ENCODE measurements at places on chromosomes 2 and 18.

- DNase-seq: no peak
Measured at GRCh38 chr2:234983011-234983726, 31.4 kb downstream of the SH3BP4 start.

GRCh38 chr18:47791461-47791985 lies 138.9 kb downstream of the SMAD2 start:
- no peak for DNase-seq

- DNase-seq: no peak
Measured at GRCh38 chr18:2933995-2934394, 78.9 kb downstream of the LPIN2 start.

DNA sequence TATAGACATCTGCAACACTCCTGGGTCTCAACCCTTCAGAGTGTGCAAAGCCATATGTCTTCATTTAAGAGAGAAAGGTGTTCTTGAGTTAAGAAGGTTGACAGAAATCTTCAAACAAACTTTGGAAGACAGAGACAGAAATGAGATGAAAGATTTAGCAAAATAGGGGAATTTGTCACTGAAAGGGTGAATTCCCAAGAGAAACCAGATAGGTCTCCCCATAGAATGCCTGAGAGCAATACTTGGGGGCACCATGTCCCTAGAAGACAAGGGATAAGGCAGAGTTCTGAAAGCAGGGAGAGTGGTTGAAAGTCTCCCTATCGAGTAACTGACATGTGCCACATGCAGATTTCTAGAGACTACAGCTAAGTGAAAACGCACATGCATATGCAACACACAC lies 50.0 kb downstream of the AP1S3 start:
- no peak for DNase-seq

- no peak for DNase-seq
Measured at GRCh38 chr2:226020956-226021355, 621.4 kb downstream of the NYAP2 start.

DNA sequence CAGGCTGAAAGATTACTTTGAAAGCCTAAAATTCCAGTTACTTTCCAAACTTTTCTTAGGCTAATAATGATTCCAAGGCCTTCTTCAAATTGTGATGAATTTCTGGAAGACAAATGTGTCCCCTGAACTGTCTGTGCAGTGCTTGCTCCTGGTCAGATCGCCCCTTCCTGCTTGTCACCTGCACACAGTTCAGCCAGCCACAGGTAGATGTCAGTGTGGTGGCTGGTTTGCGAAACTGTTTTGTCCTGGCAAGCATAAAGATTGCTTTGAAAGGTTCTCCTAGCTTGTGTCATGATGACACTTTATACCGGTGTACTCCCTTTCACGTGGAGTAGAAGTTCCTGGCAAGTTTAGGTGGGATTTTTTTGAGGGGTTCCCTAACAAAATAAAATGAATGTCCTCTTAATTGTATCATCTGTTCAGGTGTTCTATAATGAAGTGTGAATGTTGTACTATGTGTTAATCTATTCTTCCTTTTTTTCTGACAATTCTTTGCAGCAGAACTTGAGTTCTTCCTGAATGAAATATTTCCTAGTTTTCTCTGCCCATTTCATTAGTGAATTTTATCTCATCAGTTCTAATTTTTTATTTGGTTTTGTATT lies 298.8 kb downstream of the ZNF407 start:
- no peak for DNase-seq

DNA sequence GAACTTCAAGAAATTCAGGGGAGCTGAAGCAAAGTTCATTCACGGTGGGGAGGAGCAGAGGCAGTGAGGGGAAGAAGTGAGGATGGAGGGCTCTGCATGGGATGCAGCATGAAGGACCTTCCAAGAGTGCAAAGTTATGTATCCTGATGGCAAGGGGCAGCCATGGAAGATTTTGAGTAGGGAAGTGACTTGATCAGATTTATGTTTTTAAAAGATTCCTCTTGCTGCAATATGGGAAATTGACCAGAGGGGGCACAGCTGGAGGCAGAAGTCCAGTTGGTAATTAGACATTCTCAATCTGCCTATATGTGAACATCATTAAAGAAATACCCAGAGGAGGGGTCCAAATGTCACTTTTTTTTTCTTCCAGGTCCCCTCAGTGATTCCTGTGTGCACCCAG lies 21.5 kb upstream of the ANXA4 start:
- DNase-seq: no peak

DNA sequence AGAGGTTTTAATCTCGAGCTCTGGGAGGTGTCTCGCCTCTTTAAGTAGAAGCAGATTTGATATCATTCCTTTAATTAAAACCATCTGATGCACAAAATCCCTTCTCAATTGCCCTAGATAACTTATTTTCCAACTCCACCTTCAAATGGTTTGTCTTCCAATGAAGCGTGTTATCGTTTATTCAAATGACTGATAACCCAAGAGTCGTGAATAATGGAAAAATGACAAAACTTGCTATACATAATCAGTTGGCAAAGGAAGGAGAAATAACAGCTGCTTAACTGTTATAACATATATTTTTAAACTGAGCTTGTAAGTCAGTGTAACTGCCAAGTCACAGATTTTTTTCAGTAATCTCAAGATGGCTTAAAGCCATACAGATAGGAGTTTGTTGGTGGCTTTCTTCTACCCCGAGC lies 144.6 kb downstream of the QPCT start:
- DNase-seq: no peak

DNA sequence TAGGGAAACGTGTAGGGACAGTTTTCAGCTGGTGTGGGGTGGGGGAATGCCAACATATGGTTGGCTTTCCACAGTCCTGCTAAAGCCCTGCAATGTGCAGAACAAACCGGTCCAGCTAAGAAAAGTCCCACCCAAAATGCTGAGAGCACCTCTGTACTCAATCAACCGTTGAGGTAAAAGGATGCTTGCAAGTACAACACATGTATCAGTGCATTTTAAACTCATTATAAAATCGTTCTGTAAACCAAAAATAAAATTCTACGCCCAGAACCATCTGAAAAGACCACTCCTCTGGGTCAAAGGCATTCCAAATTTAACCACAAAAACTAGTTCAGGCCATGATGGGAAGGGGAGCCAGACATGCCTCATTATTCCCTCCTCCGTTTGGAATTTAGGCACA lies 2.0 kb upstream of the TYMS start:
- DNase-seq: no peak

- no peak for DNase-seq
Measured at GRCh38 chr2:131010566-131010965, 82.7 kb downstream of the FAM168B start.

DNA sequence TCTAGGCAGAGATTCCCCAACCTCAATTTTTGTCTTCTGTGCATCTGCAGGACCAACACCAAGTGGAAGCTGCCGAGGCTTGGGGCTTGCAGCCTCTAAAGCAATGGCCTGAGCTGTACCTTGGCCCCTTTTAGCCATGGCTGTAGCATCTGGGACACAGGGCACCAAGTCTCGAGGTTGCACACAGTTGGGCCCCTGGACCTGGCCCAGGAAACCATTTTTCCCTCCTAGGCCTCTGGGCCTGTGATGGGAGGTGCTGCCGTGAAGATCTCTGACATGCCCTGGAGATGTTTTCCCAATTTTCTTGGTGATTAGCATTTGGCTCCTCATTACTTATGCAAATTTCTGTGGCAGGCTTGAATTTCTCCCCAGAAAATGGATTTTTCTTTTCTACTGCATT lies 105.7 kb upstream of the LDAH start:
- no peak for DNase-seq

GRCh38 chr2:172427990-172428831 lies 825 bp downstream of the ITGA6 start:
- DNase-seq: no peak

DNA sequence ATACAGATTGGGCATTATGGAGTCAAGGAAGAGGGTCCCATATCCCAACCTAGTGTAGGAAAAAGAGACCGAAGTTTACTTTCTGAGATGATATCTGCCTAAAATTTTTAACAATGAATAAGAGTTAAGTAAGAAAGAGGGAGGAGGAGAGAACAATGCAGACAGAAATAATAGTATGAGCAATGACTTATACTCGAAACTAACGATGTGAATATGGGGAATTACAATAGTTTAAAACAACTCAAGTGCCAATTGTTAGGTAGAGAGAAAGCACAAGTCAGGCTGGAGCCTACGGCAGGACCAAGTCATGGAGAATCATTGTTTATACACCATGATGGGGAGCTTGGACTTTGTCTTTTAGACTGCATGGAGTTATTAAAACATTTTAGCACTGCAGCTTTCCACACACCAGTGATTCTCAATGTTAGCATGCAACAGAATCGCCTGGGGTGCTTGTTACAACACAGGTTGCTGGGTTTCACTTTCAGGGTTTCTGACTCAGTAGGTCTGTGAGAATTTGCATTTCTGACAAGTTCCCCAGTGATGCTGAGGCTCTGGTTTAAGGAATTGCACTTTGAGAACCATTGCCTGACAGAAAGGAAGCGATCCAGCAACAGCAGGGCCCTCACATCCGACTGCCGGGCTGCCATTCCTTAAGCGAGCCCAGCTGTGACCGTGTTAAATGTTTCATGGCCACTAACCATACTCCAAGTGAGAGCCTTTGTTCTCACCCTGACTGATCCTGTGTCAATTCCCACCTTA lies 511.2 kb downstream of the DCDC2C start:
- DNase-seq: no peak

- no peak for DNase-seq
Measured at GRCh38 chr2:43519643-43520221, 76.1 kb downstream of the THADA start.

- DNase-seq: no peak
Measured at GRCh38 chr18:79010802-79011201, 31.2 kb downstream of the SALL3 start.

DNA sequence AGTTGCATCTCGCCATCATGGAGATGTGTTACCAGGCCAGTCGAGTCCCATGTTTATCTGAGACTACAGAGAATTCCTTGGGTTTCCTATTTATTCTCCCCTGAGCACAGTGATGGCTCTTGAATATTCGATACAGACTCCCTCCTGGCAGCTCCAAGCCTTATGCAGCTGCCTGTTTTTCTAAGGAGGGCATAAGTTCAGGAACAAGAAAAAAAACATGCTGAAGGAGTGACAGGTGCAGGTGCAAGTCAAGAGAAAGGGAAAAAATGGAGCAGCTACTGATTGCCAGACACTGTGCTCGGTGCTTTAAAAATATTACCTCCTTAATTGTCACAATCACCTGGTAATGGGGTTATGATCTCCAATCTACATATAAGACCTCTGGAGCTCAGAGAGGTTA lies 177.2 kb upstream of the DPP10 start:
- no peak for DNase-seq

DNA sequence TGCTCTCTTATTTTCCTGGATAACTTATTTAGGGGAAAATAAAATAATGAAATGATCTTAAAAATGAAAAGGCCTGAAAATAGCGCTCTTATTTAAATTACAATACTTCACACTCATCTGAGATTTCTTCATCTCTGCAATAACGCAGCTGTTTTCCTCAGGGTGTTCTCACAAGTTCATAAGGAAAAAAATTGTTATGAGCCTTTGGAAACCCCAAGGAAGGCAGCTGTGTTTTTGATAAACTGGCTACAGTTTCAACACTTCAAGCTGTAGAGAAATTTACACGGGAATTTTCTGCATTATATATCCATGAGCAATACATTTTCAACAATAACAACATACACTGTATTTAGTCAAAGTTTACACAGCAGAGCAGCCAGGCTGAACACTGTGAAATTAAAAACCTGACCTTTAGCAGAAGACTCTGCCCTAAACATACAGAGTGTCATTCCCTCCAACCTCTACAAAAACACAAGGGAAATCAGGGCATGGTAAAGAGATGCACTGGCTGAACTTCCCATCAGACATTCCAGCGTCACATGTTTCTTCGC lies 959.6 kb downstream of the SLC4A3 start:
- no peak for DNase-seq

- no peak for DNase-seq
Measured at GRCh38 chr2:21811541-21811940, 687.8 kb downstream of the TDRD15 start.

GRCh38 chr2:1049691-1050090 lies 99.0 kb downstream of the SNTG2 start:
- no peak for DNase-seq

DNA sequence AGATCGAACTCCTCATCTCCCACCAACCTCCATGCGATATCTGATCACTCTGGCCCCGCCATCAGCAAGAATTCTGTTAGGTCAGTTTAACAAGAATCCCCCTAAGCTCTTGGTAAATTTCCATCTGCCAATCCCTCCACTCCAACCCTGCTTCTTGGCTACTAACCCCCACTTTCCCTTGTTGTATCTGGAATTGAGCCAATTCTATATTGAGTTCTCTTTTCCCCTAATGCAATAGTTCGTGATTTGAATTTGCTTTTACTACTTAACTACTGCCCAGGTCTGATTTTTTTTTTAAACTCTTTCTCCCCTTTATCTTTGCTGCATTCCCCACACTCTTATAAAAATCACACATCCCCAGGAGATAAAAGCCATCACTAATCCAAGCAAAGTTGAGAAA lies 159.3 kb upstream of the STK17B start:
- DNase-seq: no peak

DNA sequence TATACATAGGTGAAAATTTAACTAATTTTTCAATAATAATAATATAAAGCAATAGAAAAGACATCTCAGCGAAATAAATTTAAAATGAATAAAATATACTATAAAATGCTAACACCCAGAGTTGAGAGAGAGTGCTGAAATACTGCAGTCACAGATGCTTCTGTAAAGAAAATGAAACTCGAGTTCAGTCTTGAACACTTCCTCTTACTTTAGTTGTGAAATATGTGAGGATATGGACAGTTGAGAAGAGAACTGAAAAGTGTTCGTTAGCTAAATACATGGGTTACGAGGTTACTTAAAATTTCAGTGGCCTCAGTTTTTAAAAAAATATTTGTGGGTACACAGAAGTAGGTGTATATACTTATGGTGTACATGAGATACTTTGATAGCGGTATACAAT lies 106.8 kb downstream of the DNAH7 start:
- DNase-seq: no peak

DNA sequence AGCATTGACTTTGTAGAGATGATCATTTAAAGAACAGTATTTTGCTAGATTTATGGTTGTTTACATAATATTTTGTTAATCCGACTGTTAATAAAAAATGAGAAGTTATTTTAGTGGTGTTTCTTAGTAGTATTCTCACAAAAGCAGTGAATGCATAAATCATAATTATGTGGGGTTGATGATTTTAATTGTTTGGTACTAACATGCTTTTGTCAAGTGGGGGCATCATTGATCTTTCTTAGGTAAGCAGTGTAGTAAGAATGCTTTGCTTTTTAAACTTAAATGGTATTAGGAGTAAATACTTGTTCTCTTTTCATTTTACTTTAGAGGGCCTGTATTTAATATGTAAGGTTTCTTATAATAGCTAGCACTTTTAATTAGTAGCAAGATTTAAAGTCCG lies 109.2 kb upstream of the OTX1 start:
- DNase-seq: no peak

DNA sequence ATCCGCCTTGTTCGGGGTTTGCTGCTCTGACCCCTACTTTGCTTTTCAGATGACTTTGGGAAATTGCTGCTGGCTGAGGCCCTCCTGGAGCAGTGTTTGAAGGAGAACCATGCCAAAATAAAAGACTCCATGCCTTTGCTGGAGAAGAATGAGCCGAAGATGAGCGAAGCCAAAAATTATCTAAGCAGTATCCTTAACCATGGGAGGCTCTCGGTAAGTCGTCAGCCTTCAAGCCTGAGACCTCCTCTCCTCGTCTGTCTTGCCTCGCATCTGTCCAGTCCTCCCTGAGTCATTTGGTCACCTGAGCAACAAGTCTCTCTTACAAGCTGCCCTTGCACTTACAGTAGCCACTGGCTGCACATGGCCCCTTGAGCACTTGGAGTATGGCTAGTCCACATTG lies 34.7 kb upstream of the MCFD2 start:
- no peak for DNase-seq
